Activated CD4-positive, alpha-beta memory T cell treated with anti-CD3 and anti-CD28 coated beads for 36 hours (primary cell): ENCODE measurements at places on chromosomes 16 and 17.

GRCh38 chr17:35893751-35894150 is 13.6 kb upstream of the CCL5 start:
- no peak for DNase-seq

GRCh38 chr17:73980517-73980916 is 223.0 kb upstream of the RPL38 start:
- DNase-seq = no peak

DNA sequence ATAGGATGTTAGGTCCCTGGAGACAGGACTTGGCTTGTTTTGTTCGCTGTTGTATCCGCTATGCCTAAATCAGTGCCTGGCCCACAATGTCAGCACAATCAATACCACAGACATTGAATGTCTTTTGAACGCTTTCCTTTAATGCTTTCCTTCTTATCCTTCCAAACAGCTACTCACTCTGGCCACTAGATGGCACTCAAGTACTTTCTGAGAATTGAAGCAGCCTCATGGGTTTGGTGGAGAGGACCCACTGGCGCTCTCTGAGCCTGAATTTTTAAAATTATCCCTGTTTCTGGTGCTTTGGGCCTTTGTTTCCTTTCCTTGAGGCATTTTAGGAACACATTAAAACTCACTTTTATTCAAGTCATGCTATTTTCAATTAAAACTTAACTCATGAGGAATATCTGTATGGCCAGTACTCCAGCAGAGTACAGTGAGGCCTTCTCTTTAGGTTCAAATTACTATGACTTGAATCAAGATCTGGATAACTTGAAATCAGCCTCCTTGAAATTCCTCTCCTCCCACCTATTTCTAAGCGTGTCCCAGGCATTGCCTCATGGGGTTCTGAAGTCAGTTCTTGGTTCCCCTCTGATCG is 3.2 kb upstream of the NLRP1 start:
- peak; percentile 45 for DNase-seq

- DNase-seq = no peak
Observed at GRCh38 chr17:45857977-45858708, 13.5 kb downstream of the SPPL2C start.
